ENCODE measurements at places on chromosomes 6 and 20. TPM values are rescaled to one million over a fixed set of nuclear protein-coding genes. Genes with fewer than 3 reads are reported as not detected.

TAGAP gene
- total RNA-seq = 5.7 TPM

CHRNA4 gene
- total RNA-seq = not detected

SYTL3 gene
- 4.1 TPM for total RNA-seq

- no peak for DNase-seq
These were observed 42.8 kb upstream of the SLC23A2 start for GRCh38 chr20:5044075-5044620.

- DNase-seq = no peak
These were observed 102.3 kb upstream of the TBX18 start for GRCh38 chr6:84866715-84867114.

DNA sequence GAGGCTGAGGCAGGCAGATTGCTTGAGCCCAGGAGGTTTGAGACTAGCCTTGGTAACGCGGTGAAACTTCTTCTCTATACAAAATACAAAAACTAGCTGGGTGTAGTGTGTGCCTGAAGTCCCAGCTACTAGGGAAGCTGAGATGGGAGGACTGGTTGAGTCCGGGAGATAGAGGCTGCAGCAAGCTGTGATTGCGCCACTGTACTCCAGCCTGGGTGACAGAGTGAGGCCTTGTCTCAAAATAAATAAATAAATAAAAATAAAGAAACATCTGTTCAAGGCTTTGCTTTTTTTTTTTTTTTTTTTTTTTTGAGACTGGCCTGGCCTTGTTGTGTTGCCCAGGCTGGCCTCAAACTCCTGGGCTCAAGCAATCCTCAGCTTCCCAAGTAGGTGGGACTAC, 23.7 kb upstream of the SLC23A2 start:
- DNase-seq = no peak

GRCh38 chr6:86193821-86194220, 551.1 kb upstream of the SYNCRIP start:
- no peak for DNase-seq

GRCh38 chr20:8161264-8162071, 29.4 kb downstream of the PLCB1 start:
- no peak for DNase-seq

GRCh38 chr20:48604936-48605335, 222.9 kb downstream of the PREX1 start:
- peak; percentile 22 for DNase-seq

DNA sequence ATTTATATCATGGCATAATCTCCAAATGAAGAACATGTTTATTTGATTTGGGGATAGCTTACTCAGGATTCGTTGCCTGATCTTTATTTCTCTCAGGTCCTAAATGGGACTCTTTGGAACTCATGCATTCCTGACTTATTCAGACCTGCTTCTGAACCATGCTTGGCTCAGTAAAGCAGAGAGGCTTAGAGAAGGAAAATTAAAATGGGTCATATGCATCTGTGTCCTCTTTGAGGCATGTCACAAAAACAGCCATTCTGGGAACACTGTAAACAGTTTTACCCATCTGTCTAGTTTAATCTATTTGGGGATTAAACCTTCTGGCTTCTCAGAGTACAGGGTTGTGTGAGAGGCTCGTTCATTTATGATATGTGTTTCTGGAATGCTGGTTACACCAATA, 1017.3 kb downstream of the KIF16B start:
- DNase-seq = no peak

- no peak for DNase-seq
These were observed 216.5 kb upstream of the RREB1 start for GRCh38 chr6:6891125-6891721.

- no peak for DNase-seq
These were observed 45.1 kb downstream of the PTK7 start for GRCh38 chr6:43120944-43121913.

All from mesenteric fat pad (tissue), 1 donor.